ENCODE measurements at places on chromosomes 1 and 21.

- no peak for DNase-seq
Observed at GRCh38 chr1:2014741-2015735, 4.1 kb upstream of the GABRD start.

GRCh38 chr1:200182701-200183100, 155.2 kb downstream of the NR5A2 start:
- DNase-seq, result no peak

- DNase-seq, result no peak
Observed at GRCh38 chr1:219812086-219812485, 116.3 kb downstream of the SLC30A10 start.

- no peak for DNase-seq
Observed at GRCh38 chr1:104459886-104460285, 710.2 kb downstream of the AMY1C start.

DNA sequence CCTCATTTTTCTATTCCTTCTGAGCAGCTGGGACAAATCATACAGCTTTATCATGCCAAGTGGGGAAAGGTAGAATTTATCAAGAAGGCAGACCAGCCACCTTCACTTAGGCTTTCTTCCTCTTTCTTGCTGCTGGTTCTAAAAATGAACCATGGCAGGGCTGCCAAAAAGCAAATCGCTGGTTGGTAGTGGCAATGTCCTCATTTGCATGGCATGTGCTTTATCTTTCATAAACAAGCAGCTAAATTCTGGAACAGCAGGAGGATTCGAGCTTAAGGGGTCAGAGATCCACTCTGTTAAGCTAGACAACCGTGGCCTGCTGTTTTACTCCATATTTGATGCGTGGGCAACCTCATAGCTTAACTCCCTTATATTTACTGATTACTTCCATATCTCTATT, 91.3 kb downstream of the RPE65 start:
- no peak for DNase-seq

- no peak for DNase-seq
Observed at GRCh38 chr1:222068101-222068500, 326.2 kb upstream of the DUSP10 start.

GRCh38 chr1:75275631-75276030, 141.4 kb downstream of the LHX8 start:
- DNase-seq, result no peak

GRCh38 chr1:15454256-15454655, 2.3 kb upstream of the CELA2A start:
- peak; percentile 63 for DNase-seq

DNA sequence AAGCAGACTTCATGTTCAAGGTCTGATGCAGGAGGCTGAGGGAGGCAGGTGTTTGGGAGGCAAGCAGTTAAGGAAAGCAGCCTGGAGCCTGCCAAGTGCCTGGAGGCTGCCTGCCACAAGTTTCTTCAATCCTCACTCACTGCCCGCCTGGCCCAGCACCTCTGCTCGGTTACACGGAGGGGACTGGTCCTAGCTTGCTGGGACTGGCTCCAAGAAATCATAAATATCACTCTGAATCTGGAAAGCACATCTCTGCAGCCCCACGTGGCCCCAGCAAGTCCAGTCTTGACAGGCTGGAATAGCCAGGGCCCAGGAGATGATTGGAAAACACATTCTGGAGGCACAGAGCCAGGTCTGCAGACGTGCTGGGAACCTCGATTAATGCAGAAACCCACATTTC, 83.9 kb downstream of the BCAR3 start:
- no peak for DNase-seq

- DNase-seq, result no peak
Observed at GRCh38 chr21:17370916-17371315, 141.9 kb upstream of the CXADR start.

GRCh38 chr1:184567009-184567408, 180.2 kb downstream of the C1orf21 start:
- no peak for DNase-seq

GRCh38 chr1:8349961-8350360, 32.0 kb downstream of the SLC45A1 start:
- DNase-seq, result no peak

GRCh38 chr1:33626801-33627200, 154.4 kb downstream of the ZSCAN20 start:
- DNase-seq, result no peak

DNA sequence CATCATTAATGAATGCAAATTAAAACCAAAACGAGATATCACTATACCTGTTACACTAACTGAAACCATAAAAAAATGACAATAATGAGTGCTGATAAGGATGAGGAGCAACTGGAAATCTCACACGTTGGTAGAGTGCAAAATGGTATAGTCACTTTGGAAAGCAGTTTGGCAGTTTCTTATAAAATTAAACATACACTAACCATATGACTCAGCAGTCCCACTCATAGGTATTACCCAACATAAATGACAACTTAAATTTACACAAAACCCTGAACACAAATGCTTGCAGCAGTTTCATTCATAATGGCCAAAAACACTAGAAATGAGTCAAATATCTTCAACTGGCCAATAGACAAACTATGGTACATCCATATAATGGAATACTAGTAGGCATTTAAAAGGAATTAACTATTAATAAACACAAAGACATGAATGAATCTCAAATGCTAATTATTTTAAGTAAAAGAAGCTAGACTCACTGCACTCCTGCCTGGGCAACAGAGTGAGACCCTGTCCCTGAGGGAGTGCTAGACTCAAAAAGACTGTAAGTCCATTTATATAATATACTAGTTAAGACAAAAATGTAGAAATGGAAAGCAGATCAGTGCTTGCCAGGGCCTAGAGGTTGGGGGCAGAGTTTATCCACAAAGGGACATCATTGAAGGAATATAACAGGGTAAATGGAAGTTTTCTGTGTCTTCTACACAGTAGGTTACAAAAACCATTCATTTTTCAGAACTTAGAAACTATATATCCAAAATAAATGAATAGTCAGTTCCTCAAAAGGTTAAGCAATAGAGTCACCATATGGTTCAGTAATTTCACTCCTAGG, 77.4 kb downstream of the EIF4G3 start:
- DNase-seq, result no peak

GRCh38 chr1:39842030-39842678, 41.1 kb downstream of the TRIT1 start:
- DNase-seq, result no peak

DNA sequence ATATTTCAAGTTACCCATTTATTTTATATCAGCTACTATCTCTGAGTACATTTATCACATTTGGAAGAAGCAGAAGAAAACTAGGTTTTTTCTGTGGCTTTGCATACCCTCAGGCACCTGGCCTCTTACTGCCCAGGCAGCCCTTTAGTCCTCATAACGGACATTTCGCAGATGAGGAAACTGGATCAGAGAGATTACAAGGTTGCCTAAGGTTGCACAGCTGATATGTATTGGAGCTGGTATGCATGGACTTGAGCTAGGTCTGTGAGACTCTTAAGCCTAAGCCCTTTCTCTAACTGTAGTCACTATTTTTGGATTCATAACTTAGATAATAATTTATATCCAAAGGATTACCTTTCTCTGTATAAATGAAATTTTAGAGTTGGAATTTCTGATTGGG, 4.0 kb downstream of the CNIH3 start:
- no peak for DNase-seq

- no peak for DNase-seq
Observed at GRCh38 chr1:175080030-175080429, 12.4 kb downstream of the TNN start.

- DNase-seq, result no peak
Observed at GRCh38 chr1:150259758-150260669, 2.4 kb downstream of the CA14 start.

DNA sequence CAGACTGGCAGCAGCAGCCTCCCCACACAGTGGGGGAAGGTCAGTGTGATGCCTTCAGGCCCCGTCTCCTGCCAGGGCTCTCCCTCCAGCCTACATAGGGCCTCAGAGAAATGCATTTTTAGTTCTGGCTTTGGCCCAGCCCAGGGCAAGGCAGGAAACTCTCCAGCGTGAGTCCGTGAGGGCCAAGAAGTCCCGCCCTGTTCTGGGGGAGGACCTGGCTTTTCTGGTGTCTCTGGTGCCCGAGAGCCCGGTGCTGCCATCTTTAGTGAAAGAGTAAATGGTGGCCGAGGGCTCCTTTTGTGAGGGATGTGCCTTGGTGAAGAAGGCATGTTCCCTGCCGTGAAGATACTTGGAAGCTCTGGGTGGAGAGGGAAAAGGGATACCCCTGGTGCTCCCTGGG, 14.8 kb upstream of the DIP2A start:
- no peak for DNase-seq

DNA sequence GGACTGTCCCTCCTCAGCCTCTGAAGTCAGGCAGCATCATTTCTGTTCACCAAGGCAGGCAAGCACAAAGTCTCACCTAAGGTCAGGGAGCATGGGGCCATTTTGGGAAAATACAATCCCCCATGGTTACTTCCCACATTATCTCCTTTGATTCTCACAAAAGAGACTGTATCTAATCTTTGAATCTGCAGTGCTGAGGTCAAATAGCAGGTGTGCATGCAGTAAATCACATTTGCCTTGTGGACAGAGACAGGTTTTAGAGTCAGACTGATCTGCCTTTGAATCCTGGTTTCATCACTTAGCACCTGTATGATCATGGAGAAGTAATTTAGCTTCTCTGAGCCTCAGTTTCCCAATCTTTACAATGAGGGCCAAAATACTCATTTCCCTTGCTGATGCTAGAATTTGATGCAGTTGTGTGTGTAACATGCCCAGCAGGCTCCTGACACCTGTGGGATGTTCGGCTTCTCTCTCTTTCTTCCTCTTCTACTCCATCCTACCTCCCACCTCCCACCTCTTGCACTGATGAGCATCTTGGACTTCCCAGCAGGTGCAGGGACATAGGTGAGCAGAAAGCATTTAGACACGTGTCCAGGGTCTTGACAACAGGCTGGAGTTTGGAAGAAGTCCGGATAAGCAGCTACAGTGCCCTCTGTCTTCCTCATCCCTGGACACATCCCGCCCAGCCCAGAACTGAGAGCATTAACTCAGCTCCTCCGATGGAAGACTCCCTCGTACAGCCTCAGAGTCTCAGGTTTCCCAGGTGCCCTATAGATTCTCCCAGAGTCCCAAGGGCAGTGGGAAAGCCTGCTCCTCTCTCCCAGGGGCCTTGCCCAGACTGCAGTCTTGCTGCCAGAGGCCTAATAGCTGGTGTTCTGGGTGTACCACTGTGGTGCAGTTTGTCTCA, 18.9 kb downstream of the NENF start:
- DNase-seq, result no peak

GRCh38 chr1:7040969-7041695, 255.9 kb downstream of the CAMTA1 start:
- no peak for DNase-seq

- no peak for DNase-seq
Observed at GRCh38 chr1:42335809-42336518, 929 bp upstream of the FOXJ3 start.

DNA sequence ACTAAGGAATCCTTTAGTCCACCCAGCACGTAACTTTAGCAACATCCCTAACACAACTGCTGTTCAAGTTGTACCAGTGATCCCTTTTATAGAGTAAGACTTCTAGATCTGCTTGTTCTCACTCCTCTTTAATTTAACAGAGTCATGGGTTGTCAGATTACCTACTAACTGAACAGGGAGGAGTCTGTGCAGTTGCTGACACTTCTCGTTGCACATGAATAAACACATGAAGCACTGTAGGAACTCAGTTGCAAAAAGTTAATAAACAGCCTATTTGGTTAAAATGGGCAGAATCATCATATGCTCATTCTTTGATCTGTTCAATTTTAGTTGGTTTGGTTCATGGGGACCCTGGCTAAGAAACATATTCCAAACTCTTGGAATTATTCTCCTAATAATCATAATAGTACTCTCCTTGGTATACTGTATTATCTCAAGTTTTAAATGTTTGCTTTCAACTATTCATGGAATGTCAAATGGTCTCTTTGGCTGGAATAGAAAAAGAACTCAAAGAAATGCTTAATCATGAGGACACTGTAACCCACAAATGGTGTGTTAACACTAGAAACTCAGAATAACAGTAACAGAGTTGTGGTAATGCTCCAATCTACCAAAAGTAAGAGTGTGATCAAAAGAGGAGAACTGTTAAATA, 15.6 kb downstream of the PLPPR5 start:
- no peak for DNase-seq

DNA sequence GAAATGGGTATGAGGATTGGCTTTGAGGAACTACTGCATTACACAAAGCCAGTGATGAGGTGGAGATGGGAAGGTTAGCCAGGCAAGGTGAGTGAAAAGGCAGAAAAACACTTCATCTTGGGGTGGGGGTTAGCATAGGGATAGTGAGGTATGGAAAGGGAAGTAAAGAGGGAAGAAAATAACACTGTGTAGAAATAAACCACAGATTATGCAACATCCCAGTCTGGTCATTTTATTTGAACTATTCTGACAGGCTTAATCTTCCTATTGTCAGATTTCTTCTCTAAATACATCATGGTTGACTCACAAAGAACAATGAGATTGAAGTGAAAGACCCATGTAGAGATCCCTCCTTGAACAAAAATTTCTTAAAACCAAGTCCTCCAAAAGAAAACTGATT, 640.2 kb downstream of the PTPRC start:
- no peak for DNase-seq

- no peak for DNase-seq
Observed at GRCh38 chr1:172185211-172185610, 235.3 kb upstream of the C1orf105 start.

GRCh38 chr1:156868341-156868740, 7.7 kb downstream of the NTRK1 start:
- no peak for DNase-seq

DNA sequence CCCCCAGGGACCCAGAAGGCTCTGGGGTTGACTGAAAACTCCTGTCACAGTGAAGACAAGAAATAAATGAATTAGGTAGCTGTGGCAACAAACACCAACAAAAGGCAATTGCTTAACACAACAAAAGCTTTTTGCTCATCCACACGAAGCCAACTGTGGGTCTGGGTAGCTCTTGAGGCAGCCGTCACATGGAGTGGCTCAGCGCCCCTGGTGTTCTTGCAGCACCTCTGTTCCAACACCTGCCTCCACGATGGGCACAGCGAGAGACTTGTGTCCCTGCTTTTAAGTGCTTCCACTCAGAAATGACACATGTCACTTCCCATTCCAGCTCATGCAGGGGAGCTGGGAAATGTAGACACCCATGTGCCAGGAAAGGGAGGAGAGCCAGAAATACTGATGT, 364.5 kb upstream of the DUSP10 start:
- DNase-seq, result no peak

GRCh38 chr1:91282695-91283420, 121.8 kb downstream of the HFM1 start:
- peak; percentile 47 for DNase-seq

DNA sequence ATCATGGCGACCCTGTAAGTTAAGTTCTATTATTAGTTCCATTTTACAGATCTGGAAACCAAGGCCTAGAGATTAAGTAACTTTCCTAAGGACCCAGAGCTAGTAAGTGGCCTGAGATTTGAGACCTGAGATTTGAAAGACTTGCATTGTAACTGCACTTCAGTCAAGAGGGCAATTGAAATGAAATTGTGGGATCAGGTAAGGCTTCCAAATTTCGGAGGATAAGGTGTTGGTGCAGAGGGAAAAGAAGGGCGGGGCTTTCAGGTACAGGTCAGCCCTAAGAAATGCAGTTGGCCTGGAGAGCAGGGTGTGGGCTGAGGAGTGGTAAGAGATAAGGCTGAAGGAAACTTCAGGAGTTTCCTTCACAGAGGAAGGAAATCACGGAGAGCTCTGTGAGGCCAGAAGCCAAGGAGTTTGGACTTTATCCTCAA, 51.1 kb downstream of the SLC16A1 start:
- DNase-seq, result no peak

GRCh38 chr1:153400244-153400643, 9.4 kb upstream of the S100A8 start:
- DNase-seq, result no peak

- no peak for DNase-seq
Observed at GRCh38 chr1:228410015-228410414, 3.4 kb upstream of the TRIM11 start.

All from AG09309 (cell line).